Activated CD8-positive, alpha-beta memory T cell treated with anti-CD3 and anti-CD28 coated beads for 24 hours (primary cell): ENCODE measurements at places on chromosomes 7 and 10.

DNA sequence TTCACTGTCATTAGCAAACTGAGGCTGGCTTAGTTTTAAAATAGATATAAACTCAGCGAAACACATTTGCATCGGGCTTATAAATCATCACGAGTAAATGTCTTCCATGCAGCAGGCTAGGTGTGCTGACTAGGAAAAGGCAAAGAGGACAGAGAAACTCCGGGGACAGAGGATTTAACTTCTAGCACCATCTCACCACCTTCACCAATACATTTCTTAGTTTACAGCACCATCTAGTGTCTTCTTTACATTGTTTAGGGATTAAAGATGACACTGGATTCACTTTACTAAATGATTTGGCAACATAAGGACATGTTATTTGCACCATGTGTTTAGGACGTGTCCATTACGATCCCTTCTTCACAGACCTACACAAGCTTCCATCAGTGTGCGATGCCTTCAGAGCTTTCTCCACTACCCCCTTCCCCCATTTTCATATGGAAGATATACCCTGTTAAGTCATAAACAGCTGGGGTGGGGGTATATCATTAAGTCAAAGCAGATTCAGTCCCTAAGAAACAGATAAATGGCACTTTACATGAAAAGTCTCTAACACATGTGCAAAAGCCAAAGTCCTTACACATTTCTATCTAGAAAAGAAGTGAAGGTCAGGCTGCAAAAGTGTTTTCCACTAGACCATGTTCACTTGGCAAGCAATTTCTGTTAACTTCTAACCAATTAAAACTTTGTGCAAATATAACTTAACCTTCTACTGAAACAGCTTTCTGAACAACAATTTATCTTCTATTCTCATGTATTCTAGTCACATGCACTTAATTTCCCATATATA, 103.3 kb downstream of the GRB10 start:
- no peak for DNase-seq

- no peak for DNase-seq
Measured at GRCh38 chr7:45890902-45891461, 2.7 kb downstream of the IGFBP1 start.

DNA sequence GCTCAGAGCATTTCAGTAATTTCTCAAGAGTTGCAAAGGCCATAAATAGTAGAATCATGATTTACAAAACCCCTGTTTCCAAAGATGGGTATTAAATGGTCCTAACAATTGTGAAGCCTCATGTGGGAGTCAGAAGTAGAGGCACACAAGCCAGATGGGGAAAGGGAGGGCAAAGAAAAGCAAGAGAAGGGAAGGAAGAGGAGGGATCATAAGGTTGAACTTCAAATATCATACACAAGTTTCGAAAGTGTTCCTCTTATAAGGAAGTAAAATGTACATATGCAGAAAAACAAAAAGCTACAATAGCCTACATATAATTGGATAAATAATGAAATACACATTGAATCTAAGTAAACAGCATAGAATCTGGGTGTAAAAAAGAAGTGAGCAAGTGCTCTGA, 6.0 kb downstream of the LIPN start:
- DNase-seq, result no peak

DNA sequence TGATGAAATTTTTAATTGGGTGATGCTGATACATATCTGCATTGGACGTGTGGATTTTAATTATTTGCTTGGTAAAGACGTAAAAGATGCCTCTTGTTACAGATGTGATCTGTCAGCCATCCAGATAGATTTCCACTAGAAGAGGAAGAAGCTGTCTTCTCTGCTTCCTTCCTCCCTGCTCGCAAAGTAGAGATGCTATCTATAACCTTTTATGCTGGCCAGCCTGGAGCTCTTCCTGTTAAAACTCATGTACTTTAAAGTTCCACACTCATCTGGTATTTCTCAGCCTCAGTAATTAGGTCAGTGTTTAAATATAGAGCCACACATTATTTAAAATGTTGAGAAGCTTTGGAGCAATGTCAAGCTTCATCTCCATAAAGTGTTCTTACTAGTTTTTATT, 51.2 kb upstream of the TMEM229A start:
- no peak for DNase-seq

GRCh38 chr10:53719658-53720057, 947.1 kb upstream of the MBL2 start:
- no peak for DNase-seq

DNA sequence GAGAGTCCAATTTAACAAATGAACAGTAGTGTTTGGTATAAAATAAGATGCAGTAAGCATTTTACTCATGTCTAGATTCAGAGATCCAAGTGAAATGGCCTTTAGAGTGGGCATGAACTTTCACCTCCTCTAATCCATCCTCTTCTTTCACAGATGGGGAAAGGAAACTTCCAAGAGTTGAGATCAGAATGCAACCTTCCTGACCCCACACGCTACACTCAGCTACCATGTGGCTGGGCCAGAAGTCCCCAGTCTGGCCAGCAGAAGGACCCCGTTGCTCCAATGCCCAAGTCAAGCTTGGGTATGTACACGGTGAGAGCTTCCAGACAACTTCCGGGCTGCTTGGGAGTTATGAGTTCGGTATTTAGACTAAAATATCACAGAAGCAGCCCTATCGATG, 228.0 kb downstream of the ELMO1 start:
- no peak for DNase-seq

GRCh38 chr7:6482307-6482706, 34.6 kb upstream of the DAGLB start:
- DNase-seq, result no peak

GRCh38 chr10:68787813-68788212, 39.5 kb upstream of the STOX1 start:
- DNase-seq, result no peak

- DNase-seq, result no peak
Measured at GRCh38 chr10:44850356-44850934, 60.7 kb upstream of the TMEM72 start.

DNA sequence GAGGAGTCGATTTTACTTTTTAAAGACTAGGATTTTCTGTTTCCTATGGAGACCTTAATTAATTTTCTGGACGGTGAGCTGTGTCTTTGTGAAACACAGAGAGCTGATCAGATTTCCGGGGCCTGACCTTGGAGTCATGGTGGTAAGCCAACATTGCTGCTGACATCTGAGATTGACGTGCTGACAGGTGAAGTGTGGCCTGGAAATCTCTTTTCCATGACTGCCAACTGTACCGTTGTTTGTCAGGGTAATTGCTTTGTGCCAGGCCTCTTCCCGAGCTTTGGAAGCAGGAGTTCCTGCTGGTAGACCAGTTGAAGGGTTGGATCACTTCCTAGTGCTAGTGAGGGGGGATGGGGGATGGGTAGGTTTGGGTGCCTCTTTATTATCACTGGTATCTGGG, 71.2 kb downstream of the ADRA2A start:
- DNase-seq, result no peak

DNA sequence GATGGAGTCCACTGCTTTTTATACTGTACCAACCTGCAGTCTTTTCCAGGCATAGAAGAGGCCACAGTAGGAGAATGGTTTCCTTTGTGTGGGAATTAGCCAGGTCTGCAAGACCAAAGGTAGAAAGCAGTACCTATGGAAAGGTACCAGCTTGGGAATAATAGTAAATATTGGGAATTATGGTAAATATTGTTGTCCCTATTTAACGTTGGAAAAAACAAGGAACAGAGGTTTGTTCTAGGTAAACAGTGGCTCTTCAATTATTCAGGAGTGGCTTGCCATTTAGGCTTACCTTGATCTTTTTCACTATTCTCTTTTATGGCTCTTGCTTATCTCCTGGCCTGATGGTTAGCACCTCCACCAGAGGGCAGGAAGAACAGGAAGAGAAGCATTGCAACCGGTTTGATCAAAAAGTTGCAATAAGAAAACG, 43.9 kb upstream of the GSAP start:
- no peak for DNase-seq

DNA sequence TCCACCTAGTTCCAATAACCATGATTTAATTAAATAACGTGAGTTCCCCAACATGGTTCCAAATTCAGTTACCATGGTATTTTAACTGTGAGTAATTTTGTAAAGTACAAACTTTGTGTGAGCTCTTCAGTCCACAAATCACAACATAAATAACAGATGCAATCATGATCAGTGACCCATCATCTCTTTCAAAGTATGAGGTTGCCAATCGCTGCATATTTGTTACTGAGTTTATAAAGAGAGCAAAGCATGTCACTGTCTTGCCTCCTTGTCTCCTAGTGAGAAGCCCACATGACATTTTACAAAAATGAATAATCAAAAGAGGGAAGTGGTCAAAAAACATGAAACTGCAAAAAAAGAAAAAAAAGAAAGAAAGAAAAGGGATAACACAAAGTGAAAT, 69.1 kb upstream of the PDSS1 start:
- no peak for DNase-seq

DNA sequence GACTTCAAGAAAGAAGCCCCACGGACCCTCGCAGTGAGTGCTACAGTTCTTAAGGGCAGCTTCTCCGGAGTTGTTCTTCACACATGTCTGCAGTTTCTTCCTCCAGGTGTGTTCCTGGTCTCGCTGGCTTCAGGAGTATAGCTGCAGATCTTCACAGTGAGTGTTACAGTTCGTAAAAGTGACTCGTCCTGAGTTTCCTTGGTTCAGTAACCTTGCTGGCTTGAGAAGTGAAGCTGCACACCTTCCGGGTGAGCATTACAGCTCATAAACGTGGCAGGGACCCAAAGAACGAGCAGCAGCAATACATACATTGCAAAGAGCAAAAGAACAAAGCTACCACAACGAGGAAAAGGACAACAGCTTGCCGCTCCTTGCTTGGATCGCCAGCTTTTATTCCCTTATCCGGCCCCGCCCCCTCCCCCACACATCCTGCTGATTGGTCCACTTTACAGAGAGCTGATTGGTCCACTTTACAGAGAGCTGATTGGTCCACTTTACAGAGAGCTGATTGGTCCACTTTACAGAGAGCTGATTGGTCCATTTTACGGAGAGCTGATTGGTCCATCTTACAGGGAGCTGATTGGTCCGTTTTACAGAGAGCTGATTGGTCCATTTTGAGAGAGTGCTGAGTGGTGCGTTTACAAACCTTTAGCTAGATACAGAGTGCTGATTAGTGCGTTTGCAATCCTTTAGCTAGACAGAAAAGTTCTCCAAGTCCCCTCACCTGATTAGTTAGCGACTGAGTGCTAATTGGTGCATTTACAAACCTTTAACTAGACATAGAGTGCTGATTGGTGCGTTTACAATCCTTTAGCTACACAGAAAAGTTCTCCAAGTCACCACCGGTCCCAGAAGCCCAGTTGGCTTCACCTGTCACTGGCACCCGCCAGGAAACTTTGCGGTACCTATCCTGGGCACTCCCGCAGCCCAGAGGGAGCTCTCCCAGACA, 165.3 kb downstream of the AGMO start:
- DNase-seq, result no peak

- no peak for DNase-seq
Measured at GRCh38 chr7:2807845-2808772, 36.0 kb downstream of the GNA12 start.

- no peak for DNase-seq
Measured at GRCh38 chr7:119903085-119903484, 369.9 kb upstream of the KCND2 start.

DNA sequence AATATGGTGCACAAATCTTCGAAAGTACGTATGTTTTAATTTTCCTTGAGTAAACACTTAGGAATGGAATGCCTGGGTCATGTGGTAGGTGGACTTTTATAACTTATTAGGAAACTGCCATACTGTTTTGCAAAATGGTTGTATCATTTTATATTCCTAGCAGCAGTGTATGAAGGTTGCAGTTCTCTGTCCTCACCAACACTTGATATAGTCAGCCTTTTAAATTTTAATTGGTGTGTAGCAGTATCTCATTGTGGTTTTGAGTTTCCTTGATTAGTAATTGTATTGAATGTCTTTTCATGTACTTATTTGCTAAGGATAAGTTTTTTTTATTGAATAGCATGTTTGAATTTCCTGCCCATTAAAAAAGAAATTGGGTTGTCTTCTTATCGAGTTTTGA, 926 bp upstream of the PCBD1 start:
- DNase-seq, result no peak

DNA sequence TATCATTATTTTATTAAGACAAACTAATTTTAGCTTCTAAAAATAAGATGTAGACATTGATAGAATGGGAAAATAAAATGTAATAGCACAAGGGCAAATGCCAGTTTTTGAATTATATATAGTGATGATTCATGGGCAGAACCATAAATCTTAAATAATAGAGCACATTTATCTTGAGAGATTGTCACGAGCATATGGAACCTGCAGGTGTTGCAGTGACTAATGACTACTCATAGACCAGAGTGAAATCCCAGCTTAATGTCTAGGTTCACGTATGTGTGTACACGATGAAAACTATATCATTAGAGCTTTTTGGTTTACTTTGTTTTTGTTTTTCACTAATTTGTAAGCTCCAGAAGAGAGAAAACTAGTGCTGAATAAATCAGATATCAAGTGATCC, 150.2 kb upstream of the CACNA2D1 start:
- DNase-seq, result no peak

DNA sequence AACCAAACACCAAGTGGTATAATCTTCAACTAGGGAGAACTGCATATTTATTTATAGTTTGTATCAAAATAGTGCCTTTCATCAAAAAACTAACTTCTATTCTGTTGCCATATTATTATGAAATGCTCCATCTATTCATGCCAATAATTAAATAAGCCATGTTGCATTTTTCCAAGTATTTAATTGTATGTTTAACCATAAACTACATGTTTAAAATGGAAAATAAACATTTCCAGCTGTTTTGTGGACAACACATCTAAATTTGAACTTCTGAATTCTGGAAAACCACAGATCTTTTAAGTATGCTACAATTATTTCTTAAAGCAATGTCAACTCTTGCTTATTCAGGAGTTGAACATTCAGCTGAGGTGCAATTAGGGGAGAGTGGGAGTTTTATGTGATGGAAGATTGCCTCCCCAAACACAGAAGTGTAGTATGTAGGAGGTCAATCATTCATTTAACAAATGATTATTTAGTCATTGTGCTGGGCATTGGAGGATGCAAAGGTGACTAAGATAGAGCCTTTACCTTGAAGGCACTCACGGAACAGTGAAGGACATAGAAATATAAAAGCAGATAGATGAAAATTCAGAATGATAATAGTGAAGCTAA, 80.7 kb upstream of the PPP1R3C start:
- DNase-seq, result no peak

GRCh38 chr10:115665549-115665948, 572.4 kb downstream of the ATRNL1 start:
- no peak for DNase-seq

- DNase-seq, result no peak
Measured at GRCh38 chr10:129850316-129850715, 113.8 kb downstream of the EBF3 start.

DNA sequence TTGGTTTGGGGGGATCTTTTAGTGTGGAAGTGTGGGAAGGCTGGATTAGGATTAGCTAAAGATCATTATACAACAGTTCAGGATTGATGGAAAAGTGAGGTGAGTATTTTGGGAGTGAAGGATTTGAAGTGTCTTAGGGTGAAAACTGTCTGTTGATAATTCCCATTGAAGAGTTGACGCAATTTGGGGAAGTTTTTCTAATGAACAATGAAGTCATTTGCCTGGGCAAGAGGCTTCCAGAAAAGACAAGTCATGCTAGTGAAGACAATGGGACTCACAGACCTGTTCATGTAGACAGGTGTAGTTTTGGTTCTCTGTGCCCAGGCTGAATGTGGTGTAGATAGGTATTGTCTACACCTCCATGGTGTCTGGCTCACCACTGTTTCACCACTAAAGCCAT, 194.3 kb upstream of the GPR26 start:
- no peak for DNase-seq

- DNase-seq, result no peak
Measured at GRCh38 chr10:4838743-4839142, 12.7 kb downstream of the AKR1E2 start.
